ENCODE measurements at places on chromosomes 1 and 21. TPM values are rescaled to one million over a fixed set of nuclear protein-coding genes. Genes with fewer than 3 reads are reported as not detected.
A peak's percentile ranks its signal among the peaks of the same experiment; 100 is the strongest.

The PSMA5 gene
- 72.0 TPM for polyA plus RNA-seq

The OPTC gene
- 1.1 TPM for polyA plus RNA-seq

The USH2A gene
- polyA plus RNA-seq, result 1.8 TPM

The LCE1D gene
- not detected for polyA plus RNA-seq

The TP73 gene
- 2.2 TPM for polyA plus RNA-seq

The SRSF10 gene
- 113 TPM for polyA plus RNA-seq

GRCh38 chr1:94284476-94284875 is 47.1 kb upstream of the ARHGAP29 start:
- no peaks in the 10 kb centered on the region for H3K4me1 ChIP-seq
- no peak overlapping the region for H3K27ac ChIP-seq
- no peaks in the 10 kb centered on the region for H3K36me3 ChIP-seq
- H3K27me3 ChIP-seq, result no peaks in the 10 kb centered on the region
- no peak overlapping the region for H3K4me3 ChIP-seq

GRCh38 chr1:3664700-3665375 is 12.5 kb downstream of the TP73 start:
- no peak overlapping the region for H3K27ac ChIP-seq
- H3K27me3 ChIP-seq, result no peaks in the 10 kb centered on the region
- H3K36me3 ChIP-seq, result no peaks in the 10 kb centered on the region
- no peak for DNase-seq

GRCh38 chr21:35212393-35213127 is 163.5 kb upstream of the RUNX1 start:
- H3K27ac ChIP-seq, result no peak overlapping the region
- H3K4me1 ChIP-seq, result no peaks in the 10 kb centered on the region
- no peaks in the 10 kb centered on the region for H3K27me3 ChIP-seq
- no peak for DNase-seq

GRCh38 chr1:103199001-103199400 is 90.7 kb upstream of the COL11A1 start:
- H3K27me3 ChIP-seq, result no peaks in the 10 kb centered on the region
- H3K36me3 ChIP-seq, result no peaks in the 10 kb centered on the region
- no peaks in the 10 kb centered on the region for H3K4me1 ChIP-seq
- no peak overlapping the region for H3K4me3 ChIP-seq
- no peak overlapping the region for H3K27ac ChIP-seq

DNA sequence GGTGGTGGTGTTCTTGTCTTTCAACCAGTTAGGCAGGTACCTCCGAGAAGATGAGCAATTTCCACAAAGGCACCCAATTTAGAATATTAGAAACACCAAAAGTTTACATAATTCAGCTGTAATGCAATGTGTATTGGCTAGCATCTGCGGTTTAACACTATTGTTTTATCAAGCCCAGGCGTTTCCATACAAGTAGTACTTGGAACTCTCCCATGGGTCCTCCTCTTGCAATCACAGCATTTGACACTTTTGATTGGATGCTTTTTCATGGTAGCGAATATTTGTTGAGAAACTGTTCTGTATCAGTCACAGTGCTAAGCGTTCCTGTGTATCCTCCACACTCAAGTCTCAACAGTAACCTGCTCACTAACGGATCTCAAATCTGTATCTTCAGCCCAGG is 20.1 kb upstream of the MAP1LC3C start:
- H3K4me3 ChIP-seq, result no peak overlapping the region
- H3K27ac ChIP-seq, result no peak overlapping the region
- H3K27me3 ChIP-seq, result no peaks in the 10 kb centered on the region
- no peaks in the 10 kb centered on the region for H3K4me1 ChIP-seq

DNA sequence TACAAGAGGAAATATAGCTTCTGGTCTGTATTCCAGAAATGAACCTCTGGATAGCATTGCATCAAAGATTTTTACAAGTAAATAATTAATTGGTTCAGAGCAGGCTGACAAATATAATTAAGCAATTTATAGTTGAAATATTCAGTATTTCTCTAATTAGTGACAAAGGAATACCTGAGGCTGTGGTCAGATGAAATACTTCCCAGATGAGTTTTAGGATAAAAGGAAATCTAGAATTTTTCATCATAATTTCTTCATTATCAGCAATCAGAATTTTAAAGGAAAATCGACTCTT is 112.8 kb downstream of the NEK7 start:
- H3K4me1 ChIP-seq, result peaks cover 13% of the 10 kb centered on the region
- no peak overlapping the region for H3K4me3 ChIP-seq
- no peak for DNase-seq
- no peaks in the 10 kb centered on the region for H3K36me3 ChIP-seq
- H3K27me3 ChIP-seq, result no peaks in the 10 kb centered on the region

DNA sequence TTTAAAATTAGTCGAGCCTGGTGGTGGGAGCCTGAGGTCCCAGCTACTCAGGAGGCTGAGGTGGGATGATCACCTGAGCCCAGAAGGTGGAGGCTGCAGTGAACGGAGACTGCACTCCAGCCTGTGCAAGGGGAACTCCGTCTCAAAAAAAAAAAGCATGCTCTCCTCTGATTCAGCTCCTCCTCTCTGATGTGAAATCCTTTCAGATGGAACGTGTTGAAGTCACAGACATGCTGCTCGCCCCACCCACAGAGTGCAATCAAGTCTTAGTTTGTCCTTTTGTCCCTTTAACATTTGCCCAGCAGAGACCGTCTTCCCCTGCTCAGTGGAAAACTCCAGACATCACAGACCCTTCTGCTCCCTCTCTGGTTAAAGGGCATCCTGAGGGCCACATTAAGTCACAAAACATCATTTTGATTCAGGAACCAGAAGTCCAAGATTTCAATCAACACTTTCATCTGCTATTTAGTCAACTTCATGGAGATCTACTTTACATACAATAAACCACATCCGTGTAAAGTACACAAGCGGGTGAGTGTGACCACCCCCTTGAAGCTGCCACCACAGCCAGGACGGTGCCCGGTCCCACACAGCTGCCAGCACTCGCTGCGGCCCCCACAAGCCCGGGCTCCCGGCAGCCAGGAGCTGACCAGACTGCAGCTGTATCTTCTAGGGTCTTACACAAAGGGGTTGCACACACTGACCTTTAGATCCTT is 18.9 kb upstream of the RNF223 start:
- no peak overlapping the region for H3K27ac ChIP-seq
- H3K27me3 ChIP-seq, result no peaks in the 10 kb centered on the region
- H3K36me3 ChIP-seq, result no peaks in the 10 kb centered on the region
- H3K4me3 ChIP-seq, result no peak overlapping the region
- DNase-seq, result no peak
- H3K4me1 ChIP-seq, result no peaks in the 10 kb centered on the region

GRCh38 chr1:55334160-55334559 is 119.0 kb upstream of the USP24 start:
- no peak overlapping the region for H3K27ac ChIP-seq
- H3K36me3 ChIP-seq, result no peaks in the 10 kb centered on the region
- no peak overlapping the region for H3K4me3 ChIP-seq
- DNase-seq, result no peak
- no peaks in the 10 kb centered on the region for H3K4me1 ChIP-seq

GRCh38 chr1:230321741-230322420 is 104.3 kb downstream of the PGBD5 start:
- H3K4me3 ChIP-seq, result no peak overlapping the region
- no peaks in the 10 kb centered on the region for H3K27me3 ChIP-seq
- no peaks in the 10 kb centered on the region for H3K36me3 ChIP-seq
- no peak overlapping the region for H3K27ac ChIP-seq
- no peaks in the 10 kb centered on the region for H3K4me1 ChIP-seq

GRCh38 chr1:8985915-8986813 is 40.1 kb downstream of the SLC2A7 start:
- DNase-seq, result peak; percentile 69
- peaks cover 11% of the 10 kb centered on the region for H3K4me1 ChIP-seq
- no peaks in the 10 kb centered on the region for H3K27me3 ChIP-seq

DNA sequence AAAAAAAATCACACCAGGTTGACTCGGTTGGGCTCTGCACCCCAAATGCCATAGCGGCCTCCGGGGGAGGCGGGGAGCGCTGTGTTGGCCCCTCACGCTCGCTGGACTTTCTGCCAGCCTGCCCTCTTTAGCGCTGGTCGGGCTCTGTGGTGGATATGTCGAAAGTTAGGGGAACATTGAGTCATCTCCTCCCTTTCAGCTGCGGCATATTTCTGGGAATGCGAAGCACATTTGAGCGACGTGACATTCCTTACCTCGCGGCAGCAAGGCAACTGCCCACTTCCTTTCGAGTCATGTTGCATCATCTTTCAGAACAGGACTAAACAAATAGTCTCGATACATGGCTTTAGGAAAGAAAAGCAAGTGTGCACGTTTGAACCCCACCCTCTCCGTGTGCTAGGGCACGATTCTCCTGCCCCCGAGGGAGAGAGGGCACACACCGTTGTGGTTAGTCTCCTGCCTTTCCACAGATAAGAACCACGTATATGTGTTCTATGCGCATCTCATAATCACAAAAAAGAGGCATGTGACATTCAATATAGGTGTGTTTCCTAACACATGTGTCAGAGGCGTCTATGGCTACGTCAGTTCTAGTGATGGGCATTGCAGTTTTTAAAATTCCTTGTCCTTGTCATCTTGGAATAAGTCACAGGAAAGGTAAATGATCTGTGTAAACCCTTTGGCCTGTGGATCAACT is 105.9 kb upstream of the SLC45A1 start:
- no peak overlapping the region for H3K27ac ChIP-seq
- peaks cover 7% of the 10 kb centered on the region for H3K4me1 ChIP-seq
- no peak overlapping the region for H3K4me3 ChIP-seq
- no peaks in the 10 kb centered on the region for H3K27me3 ChIP-seq
- no peak for DNase-seq
- H3K36me3 ChIP-seq, result no peaks in the 10 kb centered on the region

DNA sequence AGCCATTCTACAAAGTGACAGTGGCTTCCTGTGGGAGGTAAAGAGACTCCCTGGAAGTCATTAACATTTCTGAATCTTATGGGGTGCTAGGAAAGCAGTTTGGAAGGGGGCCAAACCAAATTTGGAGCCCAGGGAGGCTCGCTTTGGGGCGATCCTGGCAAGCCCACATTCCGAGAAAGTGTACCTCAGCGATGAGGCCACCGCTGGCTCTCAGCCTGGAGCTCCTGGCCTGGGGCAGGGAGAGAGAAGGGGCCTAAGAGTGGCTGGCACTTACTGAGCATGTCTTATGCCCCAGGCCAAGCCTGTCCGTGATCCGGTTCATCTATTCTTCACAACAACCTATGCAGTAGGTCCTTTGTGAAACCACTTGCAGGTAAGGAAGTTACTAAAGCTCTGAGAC is 98.8 kb downstream of the CCDC185 start:
- no peak overlapping the region for H3K27ac ChIP-seq
- H3K4me1 ChIP-seq, result no peaks in the 10 kb centered on the region
- no peaks in the 10 kb centered on the region for H3K27me3 ChIP-seq
- H3K4me3 ChIP-seq, result no peak overlapping the region

DNA sequence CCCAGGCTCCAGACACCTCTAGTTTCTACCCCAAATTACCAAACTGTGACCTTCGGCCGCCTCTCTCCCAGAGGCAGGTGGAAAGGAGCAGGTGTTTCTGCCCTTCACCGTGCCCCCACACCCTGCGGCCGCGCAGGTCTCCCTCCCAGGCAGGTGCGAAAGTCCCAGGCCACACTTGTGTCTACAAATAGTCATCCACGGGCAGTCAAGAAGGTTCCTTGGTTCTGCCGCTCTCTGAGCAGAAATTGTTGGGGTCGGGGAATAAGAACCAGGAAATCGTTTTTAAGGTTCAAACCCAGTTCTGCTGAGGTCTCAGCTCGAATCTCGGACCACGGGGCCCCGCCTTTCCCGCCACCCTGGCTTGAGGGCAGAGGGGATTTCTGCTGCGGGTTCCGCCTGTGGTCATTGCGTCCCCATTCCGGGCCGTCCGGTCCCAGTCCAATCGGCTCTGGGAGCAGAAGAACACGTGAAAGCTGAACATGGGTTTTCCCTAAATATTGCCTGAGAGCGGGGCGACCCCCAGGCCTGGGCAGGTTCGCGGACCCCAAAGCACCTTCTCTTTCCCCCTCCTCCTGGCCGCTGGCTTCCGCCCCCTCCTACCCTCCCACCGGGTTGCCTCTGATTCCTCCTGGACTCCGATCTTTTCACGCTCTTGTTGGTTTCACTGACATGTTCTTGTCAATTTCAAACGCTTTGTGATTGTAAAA is 1.2 kb upstream of the ATF3 start:
- peak overlapping the region; percentile 65 for H3K4me3 ChIP-seq
- peaks cover 13% of the 10 kb centered on the region for H3K4me1 ChIP-seq
- peak overlapping the region; percentile 90 for H3K27ac ChIP-seq

All from testis (tissue), 5 donors.